ENCODE measurements at places on chromosomes 11 and 22. TPM values are rescaled to one million over a fixed set of nuclear protein-coding genes. Genes with fewer than 3 reads are reported as not detected.
A peak's percentile ranks its signal among the peaks of the same experiment; 100 is the strongest.

GRCh38 chr22:45197606-45198462 lies 34.1 kb downstream of the NUP50 start:
- no peak overlapping the region for H3K27ac ChIP-seq
- H3K4me3 ChIP-seq: no peak overlapping the region
- H3K36me3 ChIP-seq: no peaks in the 10 kb centered on the region

DNA sequence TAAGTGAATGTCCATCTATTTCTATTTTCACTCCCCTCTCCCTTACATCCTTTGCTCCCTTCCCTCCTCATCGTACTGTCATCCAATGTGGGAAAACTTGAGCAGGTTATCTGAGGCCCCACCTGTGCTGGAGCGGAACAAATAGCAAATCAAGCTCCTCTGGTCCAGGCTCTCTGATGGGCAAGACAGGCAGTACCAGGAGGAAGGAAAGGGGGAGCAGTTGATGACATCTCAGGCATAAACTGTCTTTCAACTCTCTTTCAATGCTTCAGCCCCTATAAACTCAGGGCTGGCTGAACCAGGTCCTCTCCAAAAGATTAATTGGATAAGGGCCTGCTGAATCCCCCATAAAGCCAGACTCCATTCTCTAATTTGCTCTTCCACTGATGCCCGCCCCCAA lies 1.5 kb upstream of the CCKBR start:
- H3K4me1 ChIP-seq: peaks cover 2% of the 10 kb centered on the region
- H3K36me3 ChIP-seq: no peaks in the 10 kb centered on the region

Gene NCF4
- 4.3 TPM for total RNA-seq

Gene PIH1D2
- 0.84 TPM for total RNA-seq

DNA sequence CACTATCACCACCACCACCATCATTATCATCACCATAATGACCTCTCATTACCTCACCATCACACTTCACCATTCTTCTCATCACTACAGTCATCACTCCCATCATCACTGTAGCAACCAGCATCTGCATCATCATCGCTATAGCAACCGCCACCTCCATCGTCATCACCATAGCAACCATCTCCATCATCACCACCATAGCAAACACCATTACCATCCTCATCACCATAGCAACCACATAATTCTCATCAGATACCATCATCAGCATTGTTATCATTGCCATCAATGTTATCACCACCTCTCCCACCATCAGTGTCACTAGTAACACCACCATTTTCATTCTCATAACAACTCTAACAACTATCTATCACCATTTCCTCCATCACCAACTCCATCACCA lies 23.1 kb upstream of the CD82 start:
- no peaks in the 10 kb centered on the region for H3K27me3 ChIP-seq
- H3K36me3 ChIP-seq: no peaks in the 10 kb centered on the region
- no peak overlapping the region for H3K4me3 ChIP-seq
- no peaks in the 10 kb centered on the region for H3K4me1 ChIP-seq

- H3K27ac ChIP-seq: no peak overlapping the region
- H3K27me3 ChIP-seq: no peaks in the 10 kb centered on the region
- peaks cover 27% of the 10 kb centered on the region for H3K4me1 ChIP-seq
- H3K4me3 ChIP-seq: no peak overlapping the region
These were observed 14.8 kb upstream of the INCENP start for GRCh38 chr11:62108971-62109404.

DNA sequence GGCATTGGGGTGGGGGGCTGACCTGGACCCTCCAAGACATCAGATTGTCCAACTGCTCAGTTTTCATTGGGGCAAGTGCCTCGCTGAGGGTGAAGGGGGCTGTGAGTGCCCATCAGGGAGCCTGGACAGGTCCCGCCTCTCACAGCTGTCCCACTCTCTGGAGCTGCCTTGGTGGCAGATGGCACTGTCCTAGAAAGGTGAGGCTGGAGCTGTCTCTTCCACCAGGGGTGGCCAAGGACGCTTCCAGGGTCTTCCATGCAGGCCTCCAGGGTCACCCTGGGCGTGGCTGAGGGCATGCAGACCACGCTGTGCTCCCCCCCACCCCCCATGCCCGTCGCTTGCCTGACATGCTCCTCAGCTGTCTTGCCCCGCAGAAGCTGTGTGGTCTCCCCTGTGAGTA lies 53.5 kb upstream of the CCDC188 start:
- H3K36me3 ChIP-seq: no peaks in the 10 kb centered on the region
- peaks cover 5% of the 10 kb centered on the region for H3K4me1 ChIP-seq
- H3K27ac ChIP-seq: no peak overlapping the region
- no peak for DNase-seq
- peaks cover 3% of the 10 kb centered on the region for H3K27me3 ChIP-seq

DNA sequence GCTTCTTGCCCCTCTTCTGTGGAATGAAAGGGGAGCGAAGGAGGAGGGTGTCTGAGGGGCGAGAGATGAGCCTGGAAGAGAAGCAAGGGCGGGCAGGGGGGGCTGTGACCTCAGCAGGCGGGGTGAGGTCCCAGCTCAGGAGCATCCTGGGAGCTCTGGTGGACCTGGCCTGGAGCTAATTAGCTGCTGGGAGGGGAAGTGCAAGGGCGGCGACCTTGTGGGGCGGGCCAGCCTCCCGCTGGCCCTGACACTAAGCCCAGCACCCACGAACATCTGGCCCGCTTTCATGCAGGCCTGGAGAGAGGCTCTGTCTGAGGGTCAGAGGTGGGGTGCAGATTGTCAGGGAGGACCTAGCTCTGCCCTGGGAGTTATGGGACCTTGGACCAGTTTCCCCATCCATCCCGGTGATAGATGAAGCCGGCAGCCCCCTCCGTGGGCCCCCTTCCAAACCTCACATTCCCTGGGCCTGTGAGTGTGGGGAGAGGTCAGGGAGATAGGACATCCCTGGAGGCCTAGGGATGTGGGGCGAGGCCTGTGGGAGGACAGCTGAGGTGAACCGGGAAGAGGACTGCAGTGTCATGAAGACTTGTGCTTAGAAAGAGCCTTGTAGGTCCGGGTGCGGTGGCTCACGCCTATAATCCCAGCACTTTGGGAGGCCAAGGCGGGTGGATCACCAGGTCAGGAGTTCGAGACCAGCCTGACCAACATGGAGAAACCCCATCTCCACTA lies 28.5 kb upstream of the CD82 start:
- DNase-seq: no peak
- H3K36me3 ChIP-seq: no peaks in the 10 kb centered on the region
- no peaks in the 10 kb centered on the region for H3K27me3 ChIP-seq
- H3K4me1 ChIP-seq: no peaks in the 10 kb centered on the region
- H3K4me3 ChIP-seq: no peak overlapping the region
- no peak overlapping the region for H3K27ac ChIP-seq

Gene TTLL8
- not detected for total RNA-seq

Gene FOLH1
- total RNA-seq: 0.67 TPM

- H3K27ac ChIP-seq: no peak overlapping the region
- DNase-seq: no peak
- no peaks in the 10 kb centered on the region for H3K27me3 ChIP-seq
- no peaks in the 10 kb centered on the region for H3K4me1 ChIP-seq
- H3K36me3 ChIP-seq: no peaks in the 10 kb centered on the region
These were observed 58.7 kb upstream of the KIRREL3 start for GRCh38 chr11:127059286-127059685.

GRCh38 chr22:50112151-50113118 lies 22.6 kb downstream of the MOV10L1 start:
- DNase-seq: no peak
- H3K27ac ChIP-seq: no peak overlapping the region
- H3K4me3 ChIP-seq: no peak overlapping the region
- H3K4me1 ChIP-seq: no peaks in the 10 kb centered on the region
- H3K27me3 ChIP-seq: peaks cover 1% of the 10 kb centered on the region

DNA sequence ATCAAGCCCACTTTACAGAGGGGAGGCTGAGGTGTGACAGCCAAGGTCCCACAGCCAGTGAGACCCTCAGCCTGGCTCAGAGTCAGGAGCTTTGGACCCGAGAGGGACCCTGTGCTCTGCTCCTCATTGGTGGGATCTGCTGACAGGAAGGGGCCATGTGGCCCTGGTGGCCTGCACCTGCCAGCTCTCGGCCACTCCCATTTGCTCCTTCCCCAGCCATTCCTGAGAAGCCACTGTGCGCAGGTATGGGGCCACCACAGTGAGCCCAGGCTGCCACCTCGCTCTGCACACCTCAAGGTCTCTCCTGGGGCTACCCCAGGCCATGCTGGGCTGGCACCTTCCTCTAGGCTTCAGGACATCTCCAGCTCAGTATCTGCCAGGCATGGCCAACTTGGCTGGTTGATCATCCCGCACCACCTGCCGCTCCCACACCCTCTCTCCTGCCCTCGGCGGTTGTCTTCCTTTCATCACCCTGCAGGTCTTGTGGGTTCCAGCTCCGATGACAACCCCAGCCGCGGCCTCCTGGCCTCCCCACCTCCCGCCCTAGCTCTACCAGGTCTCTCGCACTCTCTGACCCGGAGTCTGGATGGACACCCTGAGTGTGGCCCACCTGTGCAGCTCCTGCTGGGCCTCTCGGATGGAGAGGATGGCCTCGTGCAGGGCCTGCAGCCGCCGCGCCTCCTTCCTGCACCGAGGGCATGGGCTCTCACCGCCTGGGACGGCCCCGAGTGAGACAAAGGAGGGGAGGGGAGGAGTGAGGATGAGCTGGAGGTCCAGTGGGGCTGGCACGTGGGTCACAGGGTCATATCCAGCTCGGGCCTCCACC lies 32.2 kb upstream of the CARS1 start:
- no peak overlapping the region for H3K4me3 ChIP-seq
- no peak for DNase-seq
- peak overlapping the region; percentile 36 for H3K27ac ChIP-seq
- H3K36me3 ChIP-seq: no peaks in the 10 kb centered on the region

GRCh38 chr22:36052505-36052941 lies 23.9 kb upstream of the RBFOX2 start:
- H3K27ac ChIP-seq: no peak overlapping the region
- no peaks in the 10 kb centered on the region for H3K36me3 ChIP-seq

DNA sequence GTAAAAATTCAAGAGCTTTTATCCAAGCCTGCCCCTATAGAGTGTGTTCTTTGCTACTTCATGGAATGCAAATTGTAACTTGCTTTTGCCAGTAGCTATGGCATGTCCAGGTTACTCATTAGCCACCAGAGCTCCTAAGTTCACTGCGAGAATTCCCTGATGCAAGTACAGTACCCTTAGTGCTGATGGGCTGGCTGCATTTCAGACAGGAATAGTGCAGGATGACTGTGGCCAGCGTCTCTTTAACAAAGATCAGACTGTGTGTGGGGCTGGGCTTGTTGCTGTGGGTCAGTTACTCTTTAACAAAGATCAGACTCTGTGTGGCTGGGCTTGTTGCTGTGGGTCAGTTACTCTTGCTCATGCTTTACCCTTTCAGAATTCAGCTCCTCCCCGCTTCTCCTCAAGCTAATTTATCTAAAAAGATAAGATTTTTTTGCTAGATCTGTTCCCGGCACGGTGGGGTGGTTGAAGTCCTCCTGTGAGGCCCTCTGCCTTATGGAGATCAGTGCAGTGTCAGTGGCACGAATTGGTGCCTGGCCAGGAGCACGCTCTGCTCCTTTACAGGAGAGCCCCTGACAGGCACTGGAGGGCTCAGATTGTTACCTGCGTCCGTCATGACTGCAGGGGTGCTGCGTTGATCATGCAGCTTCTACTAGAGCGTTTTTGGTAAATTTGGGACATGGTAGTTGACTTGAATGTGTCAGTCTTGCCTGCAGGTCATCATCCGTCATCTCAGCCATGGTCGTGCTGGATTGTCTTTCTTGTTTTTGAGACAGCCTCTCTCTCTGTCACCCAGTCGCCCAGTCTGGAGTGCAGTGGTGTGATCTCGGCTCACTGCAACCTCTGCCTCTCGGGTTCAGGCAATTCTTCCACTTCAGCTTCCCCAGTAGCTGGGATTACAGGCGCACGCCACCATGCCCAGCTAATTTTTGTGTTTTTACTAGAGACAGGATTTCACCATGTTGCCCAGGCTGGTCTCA lies 27.0 kb downstream of the AP2A2 start:
- H3K27ac ChIP-seq: no peak overlapping the region
- H3K4me3 ChIP-seq: no peak overlapping the region
- H3K36me3 ChIP-seq: no peaks in the 10 kb centered on the region
- peaks cover 13% of the 10 kb centered on the region for H3K4me1 ChIP-seq

Gene POU2F3
- total RNA-seq: not detected

Gene GNB1L
- total RNA-seq: 1.5 TPM

DNA sequence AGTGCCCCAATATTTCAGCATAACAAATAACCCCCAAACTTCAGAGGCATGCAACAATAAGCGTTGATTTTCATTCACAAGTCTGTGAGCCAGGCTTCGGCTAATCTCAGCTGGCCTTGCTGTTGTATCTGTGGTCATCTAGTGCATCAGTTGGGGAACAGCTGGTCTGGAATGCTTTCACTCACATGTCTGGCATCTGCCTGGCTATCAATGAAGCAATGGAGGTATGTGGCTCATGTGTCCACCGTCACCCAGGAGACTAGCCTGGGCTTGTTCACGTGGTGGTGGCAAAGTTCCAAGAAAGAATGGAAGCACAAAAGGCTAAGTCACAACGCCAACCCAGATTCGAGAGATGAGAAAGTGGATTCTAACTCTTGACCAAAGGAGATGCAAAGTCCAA lies 304.8 kb upstream of the ISX start:
- H3K27ac ChIP-seq: no peak overlapping the region
- H3K27me3 ChIP-seq: peaks cover 4% of the 10 kb centered on the region
- H3K4me3 ChIP-seq: no peak overlapping the region

- no peaks in the 10 kb centered on the region for H3K27me3 ChIP-seq
- no peak for DNase-seq
- H3K27ac ChIP-seq: peak overlapping the region; percentile 0
- no peaks in the 10 kb centered on the region for H3K4me1 ChIP-seq
These were observed 62.0 kb downstream of the FDX1 start for GRCh38 chr11:110491577-110492320.

GRCh38 chr11:114171257-114172054 lies 111.9 kb downstream of the ZBTB16 start:
- H3K4me1 ChIP-seq: peaks cover 98% of the 10 kb centered on the region
- H3K36me3 ChIP-seq: no peaks in the 10 kb centered on the region
- no peaks in the 10 kb centered on the region for H3K27me3 ChIP-seq
- peak overlapping the region; percentile 99 for H3K27ac ChIP-seq

DNA sequence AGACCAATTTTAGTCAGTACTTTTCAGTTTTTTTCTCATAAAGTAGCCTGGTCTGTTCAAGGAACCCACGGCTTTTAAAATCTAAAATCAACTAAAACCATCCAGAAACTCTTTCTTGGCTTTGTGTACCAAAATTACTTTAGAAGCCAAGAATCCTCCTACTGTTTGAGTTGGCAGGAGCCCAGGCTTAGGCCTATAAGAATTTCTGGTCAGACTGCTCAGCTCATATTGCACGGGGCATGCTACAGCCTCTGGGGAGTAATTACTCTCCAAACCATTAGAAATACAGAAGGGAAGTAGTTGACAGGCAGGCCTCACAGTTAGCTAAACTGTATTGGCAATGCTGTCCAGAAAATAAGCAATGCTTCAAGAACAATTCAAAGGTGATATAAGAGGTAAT lies 1862.9 kb upstream of the RAG2 start:
- H3K27me3 ChIP-seq: no peaks in the 10 kb centered on the region
- H3K36me3 ChIP-seq: no peaks in the 10 kb centered on the region
- H3K4me3 ChIP-seq: no peak overlapping the region
- no peak overlapping the region for H3K27ac ChIP-seq

Gene TCF20
- total RNA-seq: 11.6 TPM

- DNase-seq: no peak
- no peaks in the 10 kb centered on the region for H3K4me1 ChIP-seq
- no peak overlapping the region for H3K4me3 ChIP-seq
- H3K27ac ChIP-seq: no peak overlapping the region
- H3K36me3 ChIP-seq: no peaks in the 10 kb centered on the region
These were observed 17.9 kb upstream of the TPH1 start for GRCh38 chr11:18063862-18064434.

GRCh38 chr11:75386942-75387630 lies 12.2 kb upstream of the RPS3 start:
- H3K4me1 ChIP-seq: peaks cover 10% of the 10 kb centered on the region
- no peak for DNase-seq
- H3K27me3 ChIP-seq: no peaks in the 10 kb centered on the region
- H3K36me3 ChIP-seq: no peaks in the 10 kb centered on the region

Gene SLCO2B1
- total RNA-seq: 13.6 TPM

Gene EFCAB6
- total RNA-seq: 0.50 TPM
